ENCODE measurements at places on chromosomes 3 and 15.

- no peak for DNase-seq
Measured at GRCh38 chr3:7709376-7710082, 792.1 kb upstream of the LMCD1 start.

GRCh38 chr3:22569570-22569969 lies 633.6 kb upstream of the UBE2E2 start:
- DNase-seq: no peak

DNA sequence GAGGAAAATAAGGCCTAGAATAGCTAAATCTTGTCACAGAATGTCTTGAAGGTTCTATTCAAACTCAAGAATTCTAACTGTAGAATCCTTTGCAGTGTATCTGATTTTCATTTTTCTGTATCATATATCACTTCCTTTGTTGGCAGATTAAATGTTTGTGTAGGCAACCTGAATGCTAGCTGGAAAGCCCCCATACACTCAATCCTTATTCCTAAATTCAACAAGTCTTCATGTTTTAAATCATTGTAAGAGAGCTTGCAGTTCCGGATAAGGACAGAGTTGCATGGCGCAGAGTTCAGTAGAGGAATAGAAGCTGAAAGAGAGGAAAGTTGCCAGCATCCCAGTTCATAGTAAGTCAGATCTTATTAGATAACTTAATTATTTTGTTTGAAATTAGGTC lies 242.0 kb upstream of the SEMA6D start:
- no peak for DNase-seq

GRCh38 chr3:146705225-146705624 lies 100.1 kb upstream of the PLSCR5 start:
- DNase-seq: no peak

DNA sequence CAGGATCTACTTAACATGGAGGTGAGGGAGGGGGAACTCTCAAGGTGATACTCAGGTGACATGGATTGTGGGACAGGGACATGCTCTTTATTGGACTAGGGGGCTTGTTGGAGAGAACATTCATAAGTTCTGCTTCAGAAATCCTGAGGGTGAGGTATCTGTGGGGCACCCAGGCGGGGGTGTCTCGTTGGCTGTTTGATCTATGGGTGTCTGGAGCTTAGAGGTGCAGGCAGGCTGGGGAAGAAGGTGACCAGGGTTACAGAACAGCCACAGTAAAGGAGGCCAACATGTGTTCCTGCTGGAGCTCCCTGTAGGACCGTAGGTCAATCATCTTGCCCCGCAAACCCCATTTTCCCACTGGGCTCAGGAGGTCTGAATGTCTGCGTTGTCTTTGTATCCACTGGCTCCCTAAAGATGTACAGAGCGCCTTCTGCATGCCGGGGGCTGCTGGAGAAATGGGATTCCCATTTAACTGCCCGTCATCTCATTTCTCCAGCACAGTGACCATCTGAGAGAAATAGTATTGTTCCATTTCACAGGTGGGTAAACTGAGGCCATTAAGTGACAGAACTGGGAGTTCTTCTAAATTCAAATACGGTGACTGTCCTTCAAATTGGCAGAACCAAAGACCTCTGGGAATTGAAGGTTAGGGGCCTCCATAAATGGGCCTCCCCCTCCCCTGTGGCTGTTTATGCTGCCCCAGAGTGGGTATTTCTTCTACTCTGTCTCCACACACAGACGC lies 40.3 kb upstream of the TSEN2 start:
- no peak for DNase-seq

DNA sequence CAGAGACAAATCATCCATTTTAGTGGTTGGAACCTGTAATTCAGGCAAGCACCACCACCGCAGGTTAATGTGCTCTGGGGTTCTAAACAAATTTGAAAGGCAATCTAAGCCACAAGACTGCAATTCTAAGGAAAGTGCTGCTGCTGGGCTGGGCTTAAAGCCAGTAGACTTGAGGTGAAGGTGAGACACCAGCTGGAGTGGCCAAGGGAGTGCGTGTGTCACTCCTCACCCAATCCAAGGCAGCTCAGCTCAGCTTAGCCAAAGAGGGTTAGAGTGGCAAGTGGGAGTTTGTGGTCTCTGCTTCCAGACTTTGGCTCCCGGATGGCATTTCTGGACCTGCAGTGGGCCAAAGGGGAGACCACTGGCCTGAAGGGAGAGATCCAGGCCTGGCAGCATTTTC lies 1655.6 kb downstream of the SI start:
- DNase-seq: no peak

- DNase-seq: no peak
Measured at GRCh38 chr15:70524470-70524869, 238.9 kb downstream of the UACA start.

GRCh38 chr15:41895491-41895890 lies 1.6 kb upstream of the SPTBN5 start:
- DNase-seq: no peak

- DNase-seq: peak; percentile 30
Measured at GRCh38 chr15:34297059-34297458, 40.5 kb downstream of the SLC12A6 start.

GRCh38 chr3:192907784-192908183 lies 9.9 kb downstream of the MB21D2 start:
- no peak for DNase-seq

GRCh38 chr3:140913728-140914127 lies 27.9 kb upstream of the SLC25A36 start:
- no peak for DNase-seq

- DNase-seq: peak; percentile 87
Measured at GRCh38 chr3:44885618-44886017, 11.2 kb downstream of the TGM4 start.

- no peak for DNase-seq
Measured at GRCh38 chr3:331881-332280, 135.3 kb downstream of the CHL1 start.

- DNase-seq: no peak
Measured at GRCh38 chr3:100682056-100682853, 27.0 kb upstream of the TFG start.

- DNase-seq: no peak
Measured at GRCh38 chr3:41141433-41142167, 57.7 kb upstream of the CTNNB1 start.

DNA sequence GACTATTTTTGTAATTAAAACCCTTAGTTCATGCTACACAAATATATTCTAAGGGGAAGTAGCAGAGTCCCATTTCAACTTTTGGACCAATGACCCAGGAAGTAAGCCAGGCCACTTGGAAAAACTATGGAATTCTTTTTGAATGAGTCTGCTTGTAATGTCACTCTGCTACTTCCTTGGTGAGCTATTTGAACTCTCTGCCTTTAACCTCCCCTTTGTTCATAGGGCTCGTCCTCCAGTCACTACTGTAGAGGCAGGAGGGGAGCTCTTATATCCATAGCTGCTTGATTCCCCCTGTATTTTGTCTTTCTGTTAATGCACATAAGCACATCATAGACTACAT lies 119.6 kb downstream of the UACA start:
- DNase-seq: peak; percentile 40

- DNase-seq: no peak
Measured at GRCh38 chr3:182967218-182968204, 12.8 kb downstream of the DCUN1D1 start.

GRCh38 chr3:160797356-160797755 lies 41.3 kb downstream of the PPM1L start:
- no peak for DNase-seq

DNA sequence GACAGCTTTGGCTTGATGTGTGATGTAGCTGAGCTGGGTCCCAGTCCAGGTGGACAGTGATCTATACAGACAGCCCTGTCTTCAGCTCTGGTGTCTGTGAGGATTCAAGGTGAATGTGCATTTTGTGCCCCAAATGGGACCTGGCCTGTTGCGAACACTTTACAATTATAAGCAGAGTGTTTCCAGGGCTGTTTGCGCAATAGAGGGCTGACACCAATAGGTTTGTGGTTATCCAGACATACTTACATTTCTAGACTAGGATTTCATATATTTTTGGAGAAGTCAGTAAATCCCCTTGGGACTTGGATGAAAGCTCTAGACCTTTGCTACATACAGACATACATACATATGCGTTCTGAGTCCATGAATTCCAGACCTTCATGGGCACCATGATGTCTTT lies 4.2 kb upstream of the TATDN2 start:
- no peak for DNase-seq

DNA sequence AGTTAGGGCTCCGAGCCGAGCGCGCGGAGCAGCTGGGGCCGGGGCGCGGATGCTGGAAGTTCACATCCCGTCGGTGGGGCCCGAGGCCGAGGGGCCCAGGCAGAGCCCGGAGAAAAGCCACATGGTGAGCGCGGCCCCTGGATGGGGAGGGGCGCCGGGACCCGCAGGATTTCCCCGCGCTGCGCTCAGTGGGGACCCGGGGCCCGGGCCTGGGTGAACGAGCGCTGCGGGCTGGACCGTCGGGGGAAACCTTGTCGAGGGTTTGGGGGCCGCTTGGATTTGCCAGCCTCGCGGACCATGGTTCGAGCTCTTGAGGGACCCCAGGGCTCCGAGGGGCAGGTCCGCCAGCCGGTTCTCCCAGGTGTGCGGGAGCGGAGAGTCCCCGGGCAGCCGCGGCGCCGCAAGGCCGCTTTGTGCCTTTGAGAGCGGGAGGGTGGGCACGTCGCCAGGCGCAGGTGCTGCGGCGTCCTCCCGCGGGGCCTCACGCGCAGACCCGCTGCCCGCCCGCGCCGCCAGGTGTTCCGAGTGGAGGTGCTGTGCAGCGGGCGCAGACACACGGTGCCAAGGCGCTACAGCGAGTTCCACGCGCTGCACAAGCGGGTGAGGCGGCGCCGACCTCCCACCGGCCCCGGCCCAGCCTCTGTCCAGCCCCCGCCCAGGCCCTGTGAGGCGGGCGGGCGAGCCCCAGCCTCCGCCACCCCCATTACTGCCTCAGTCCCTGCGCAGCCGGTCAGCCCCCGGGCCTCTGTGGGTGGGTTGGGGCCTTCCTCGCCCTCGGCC lies at the start of gene SNX22:
Gene SNX22 (plus strand): TSS at position 5 of the 780 bp plus-strand sequence. CDS start 45 bp downstream, at position 50.
- no peak for DNase-seq

- DNase-seq: peak; percentile 76
Measured at GRCh38 chr3:168002786-168003368, 92.8 kb downstream of the GOLIM4 start.

- no peak for DNase-seq
Measured at GRCh38 chr3:194736277-194736895, 50.7 kb downstream of the FAM43A start.

- no peak for DNase-seq
Measured at GRCh38 chr15:33150431-33150941, 44.0 kb downstream of the FMN1 start.

DNA sequence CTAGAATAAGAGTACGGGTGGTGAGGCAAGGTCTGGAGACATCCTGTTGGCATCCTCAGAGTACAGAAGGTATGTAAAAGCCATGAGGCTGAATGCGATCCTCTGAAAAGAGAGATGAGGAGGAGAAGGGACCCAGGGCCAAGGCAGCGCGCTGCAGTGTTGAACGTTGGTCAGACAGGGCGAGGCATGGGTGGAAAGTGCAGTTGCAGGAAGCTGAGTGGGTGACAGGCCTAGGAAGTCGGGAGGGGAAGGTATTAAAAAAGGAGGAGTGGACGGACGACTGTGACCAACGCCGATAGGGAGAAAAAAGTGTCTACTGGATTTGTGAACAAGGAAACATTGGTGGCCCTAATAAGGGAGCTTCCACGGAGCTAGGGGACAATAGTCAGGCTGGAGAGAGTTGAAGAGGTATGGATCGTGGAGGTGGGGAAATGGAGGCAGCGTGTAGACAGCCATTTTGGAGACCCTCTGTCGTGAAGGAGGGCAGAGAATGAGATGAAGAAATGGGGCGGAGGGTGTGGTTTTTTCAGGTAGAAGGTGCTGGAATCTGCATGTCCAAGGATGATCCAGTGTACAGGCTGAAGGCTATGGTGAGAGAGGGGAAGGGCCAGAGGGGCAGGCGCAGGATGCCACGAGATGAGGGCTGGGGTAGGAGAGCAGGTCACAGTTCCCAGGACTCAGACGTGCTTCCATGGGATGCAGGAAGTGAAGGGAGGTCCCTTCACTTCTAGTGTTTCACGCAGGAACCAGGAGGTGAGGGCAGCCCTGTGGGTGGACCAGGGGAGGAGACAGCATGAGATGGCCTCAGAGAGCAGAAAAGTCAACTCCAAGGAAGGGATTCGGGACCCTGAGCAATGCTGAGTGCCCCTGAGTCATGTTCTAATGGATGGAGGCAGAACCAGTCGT lies 115.9 kb downstream of the ASB7 start:
- DNase-seq: no peak

GRCh38 chr3:168558728-168559411 lies 463.1 kb upstream of the GOLIM4 start:
- DNase-seq: no peak

DNA sequence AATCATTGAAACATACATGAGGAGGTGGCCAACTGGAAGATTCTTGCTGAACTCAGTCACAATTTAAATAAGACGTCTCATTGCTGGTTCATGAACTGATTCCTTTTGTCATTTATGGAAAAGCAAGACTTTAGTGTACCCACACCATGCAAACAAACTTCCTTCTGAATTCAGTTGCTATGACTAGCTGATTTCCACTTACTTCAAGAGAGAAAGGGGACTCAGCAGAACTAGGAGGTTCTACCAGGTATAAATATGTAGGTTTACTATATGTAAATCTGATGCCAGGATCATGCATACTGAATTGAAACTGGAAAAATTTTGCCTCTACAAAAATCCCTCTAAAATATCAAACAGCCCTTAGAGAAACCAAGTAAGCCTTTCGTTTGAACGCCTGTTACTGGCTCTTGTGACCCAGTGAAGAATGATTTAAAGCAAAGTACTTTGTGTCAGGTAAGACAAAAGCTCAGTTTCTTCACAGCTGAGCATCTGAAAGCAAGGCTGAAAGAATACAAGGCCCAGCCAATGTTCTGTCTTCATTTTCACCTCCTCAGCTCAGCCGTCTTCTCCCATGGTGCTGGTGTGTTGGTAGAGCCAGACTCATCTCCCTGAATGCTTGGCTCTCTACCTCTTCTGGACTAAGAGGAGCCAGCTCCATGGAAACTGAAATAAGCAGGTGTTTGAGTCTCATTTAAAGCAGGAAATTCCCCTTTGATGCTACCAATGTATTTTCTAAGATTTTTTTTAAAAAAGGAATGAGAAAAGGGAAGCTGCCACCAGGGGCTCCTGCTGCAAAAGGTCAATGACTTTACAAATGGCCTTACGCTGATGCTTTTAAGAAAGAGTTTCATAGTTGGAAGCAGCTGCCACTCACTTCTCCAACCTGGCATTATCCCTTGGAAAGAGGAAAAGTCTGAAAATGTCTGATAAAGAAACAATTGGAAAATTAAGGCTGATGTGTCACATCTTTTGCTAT lies 301.6 kb downstream of the EFHB start:
- no peak for DNase-seq

GRCh38 chr3:60809857-60810610 lies 441.2 kb downstream of the FHIT start:
- no peak for DNase-seq

- peak; percentile 36 for DNase-seq
Measured at GRCh38 chr15:47523681-47524475, 193.4 kb upstream of the SEMA6D start.

DNA sequence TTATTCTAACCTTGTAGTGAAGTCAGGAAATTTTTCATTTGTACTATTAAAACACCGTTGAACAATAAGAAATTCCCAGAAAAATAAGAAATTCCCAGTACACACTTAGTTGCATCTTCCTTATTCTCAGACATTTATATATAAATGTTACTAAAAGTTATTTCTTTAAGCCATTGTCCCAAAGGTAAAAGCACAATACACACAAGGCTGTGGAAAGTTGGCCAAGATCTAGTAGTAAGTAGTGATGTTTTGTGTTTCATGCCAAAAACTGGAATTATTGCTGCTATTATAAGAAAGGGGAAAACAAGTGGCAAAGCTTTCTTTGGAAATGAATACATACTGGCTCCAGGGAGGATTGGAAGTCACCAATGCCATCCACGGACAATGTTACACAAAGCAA lies 802.5 kb upstream of the DPPA4 start:
- DNase-seq: no peak
